ENCODE measurements at places on chromosomes 5 and 9.

DNA sequence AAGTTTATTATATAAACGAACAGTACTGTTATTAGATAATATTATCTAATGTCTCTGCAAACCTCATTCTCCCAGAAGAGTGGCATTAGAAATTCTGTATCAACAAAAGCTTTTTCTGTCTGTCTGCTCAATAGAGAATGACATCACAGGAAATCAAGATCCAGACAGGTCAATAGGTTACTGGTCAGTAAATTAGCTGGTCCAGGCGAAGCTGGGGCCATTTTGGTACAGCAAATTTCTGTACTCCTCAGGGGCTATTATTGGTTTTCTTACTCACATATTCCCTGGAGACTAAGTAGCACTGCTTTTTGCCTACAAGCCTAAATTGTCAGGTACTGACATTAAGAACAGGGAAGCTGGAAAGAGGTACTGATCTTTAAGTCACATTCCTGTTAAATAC, 80.5 kb downstream of the PLPP1 start:
- DNase-seq, result no peak

DNA sequence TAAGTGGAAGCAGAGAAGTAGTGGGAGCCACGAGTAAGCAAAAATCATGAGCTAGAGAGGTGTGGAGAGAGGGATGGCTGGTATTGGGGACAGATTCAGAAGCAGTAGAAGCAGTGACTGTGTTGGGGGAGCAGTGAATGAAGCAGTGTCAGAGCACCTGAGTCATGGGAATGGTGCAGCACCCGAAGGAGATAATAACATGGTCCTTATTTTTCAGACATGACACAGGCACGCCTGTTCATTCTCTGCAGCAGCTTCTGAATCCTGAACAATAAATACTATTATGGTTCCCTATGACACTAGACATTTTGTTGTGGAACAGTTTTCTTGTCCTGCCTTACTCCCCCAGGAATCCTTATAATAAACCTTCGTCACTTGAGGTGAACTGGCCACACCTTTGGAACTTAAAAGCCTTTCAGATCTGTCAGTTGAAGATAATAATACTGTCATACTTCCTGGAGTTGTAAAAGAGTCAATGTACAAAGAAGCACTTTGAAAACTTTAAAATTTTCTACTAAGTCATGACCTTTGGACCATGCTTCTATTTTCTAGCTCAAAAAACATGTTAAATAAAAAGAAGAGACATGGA, 7.0 kb upstream of the RASA1 start:
- peak; percentile 9 for DNase-seq

DNA sequence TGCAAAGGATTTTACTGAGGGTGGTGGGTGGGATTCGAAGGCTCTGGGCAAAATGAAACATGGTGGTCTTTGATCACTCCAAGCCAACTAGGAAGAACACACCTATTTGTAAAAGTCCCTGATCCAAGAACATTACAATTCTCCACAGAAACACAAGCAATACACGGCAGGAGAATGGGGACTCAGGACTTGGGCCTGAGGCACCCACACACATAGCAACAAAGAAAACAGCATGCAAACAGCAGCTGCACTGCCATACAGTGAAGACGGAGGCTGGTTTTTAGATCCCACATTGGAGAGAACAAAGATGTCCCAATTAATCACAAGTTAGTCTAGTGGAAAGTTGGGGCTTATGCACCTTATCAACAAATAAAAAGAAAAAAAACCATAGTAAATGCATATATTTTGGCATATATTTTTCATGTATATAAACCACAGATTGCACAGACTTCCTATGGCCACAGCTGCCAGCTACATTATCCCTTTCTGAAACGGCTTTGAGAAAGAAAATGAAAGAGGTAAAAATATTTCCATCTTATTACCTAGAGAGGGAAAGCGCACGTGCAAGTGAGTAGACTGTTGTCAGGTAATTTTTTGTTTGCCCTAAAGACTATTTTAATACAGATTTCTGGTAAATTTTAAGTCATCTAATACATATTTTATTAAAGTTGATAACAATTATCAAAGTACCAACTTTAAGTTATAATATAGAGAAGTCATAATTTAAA, 410.9 kb downstream of the BNC2 start:
- no peak for DNase-seq

DNA sequence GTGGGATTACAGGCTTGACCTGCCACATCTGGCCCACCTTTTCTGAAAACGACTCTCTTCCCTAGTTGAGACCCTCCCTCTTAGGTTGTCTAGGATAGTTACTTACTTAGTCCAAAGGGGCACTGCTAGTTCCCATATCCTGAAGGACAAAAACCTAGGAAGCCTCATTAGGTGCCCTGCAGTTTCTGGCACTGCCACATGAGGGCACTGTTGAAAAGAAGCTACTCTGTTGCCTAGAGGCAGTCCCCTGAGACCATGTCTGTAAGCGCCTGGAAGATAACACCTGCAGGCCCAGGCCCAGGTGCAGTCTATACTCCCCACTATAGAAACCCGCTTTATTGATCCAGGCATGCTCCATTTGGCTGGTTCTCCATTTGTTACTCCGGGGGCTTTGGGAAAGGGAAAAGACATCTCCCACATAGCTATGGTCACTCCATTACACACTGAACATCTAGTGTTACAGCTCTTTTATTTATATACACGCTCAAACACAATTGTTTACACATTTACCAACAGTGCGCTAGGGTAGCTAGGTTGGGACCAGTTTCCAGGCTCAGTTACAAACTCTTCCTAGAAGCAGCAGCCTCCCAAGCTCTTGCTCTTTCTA, 73.4 kb upstream of the PPARGC1B start:
- peak; percentile 51 for DNase-seq

DNA sequence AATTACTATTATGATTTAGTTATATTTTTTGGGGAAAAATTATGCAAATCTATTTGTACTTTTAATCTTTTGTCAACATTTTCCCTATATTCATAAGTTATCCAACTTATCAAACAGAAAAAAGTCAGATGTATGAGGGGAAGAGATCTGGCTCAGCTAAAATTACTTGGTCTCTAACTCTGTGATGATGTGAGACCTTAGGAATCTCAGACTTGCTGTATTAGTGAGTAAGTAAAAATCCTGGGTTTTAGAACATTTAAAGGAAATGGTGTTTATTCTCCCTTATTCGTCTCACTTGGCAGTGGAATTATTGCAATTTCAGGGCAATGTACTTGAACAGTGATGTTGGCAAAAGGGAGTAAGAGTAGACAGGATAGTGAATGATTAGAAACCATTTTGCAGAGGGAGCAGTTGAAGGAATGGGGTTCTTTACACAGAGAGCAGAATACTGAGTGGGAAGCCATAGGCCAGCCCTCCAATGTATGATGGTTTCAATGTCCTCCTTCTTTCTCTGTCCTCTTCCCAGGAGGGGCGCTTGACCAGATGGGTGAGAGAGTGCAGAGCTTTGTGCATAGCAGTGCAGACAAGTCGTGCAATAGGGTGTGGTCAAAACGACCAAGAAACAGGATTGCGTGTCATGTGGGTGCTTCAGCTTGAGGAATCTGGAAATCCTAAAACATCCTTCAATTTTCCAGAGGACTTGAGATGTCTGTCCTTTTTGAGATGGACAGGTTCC, 91.7 kb downstream of the TENT4A start:
- DNase-seq, result no peak

- DNase-seq, result no peak
These were observed 183.8 kb upstream of the PDE4D start for GRCh38 chr5:60077292-60077691.

GRCh38 chr9:95286151-95286550, 31.4 kb downstream of the FANCC start:
- DNase-seq, result no peak

DNA sequence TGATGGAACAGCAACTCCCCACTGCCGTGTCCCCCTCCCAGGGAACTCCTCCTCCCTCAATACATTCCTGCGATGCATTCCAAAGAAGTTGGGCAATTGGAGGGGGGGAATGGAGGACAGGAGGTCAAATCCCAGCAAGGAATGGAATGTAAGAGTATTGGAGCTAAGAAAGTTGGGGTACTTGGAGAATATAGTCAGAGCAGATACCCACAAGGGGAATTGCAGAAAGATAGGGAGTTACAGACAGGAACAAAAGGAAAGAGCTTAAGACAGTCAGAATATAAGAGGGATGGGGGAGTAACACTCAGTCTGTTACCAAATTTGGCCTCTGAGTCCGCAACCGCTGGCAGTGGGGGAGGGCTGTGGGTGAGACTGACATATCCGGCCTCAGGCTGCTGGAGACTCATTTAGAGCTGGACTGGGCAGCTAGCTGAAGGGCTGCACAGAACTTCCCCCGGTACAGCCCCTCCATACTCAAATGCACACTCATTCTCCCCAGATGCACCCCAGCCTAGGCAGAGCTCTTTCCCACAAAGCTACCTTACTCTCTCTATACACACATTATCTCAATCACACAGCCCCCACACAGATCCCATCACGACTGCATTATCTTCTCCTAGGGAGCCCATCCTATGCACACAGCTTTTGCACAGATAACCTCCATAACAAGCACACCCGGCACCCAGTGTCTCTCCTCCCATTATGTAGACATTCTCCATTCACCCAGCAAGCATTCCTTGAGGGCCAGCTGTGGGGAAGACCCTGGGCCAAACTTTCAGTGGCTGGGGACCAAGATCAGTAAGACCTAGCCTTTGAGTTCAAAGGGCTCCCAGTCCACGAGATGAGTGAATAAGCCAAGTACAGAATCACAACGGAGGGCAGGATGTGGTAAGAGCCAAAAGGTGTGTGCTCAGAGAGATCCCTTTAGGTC, 3.7 kb downstream of the TLN1 start:
- peak; percentile 94 for DNase-seq

DNA sequence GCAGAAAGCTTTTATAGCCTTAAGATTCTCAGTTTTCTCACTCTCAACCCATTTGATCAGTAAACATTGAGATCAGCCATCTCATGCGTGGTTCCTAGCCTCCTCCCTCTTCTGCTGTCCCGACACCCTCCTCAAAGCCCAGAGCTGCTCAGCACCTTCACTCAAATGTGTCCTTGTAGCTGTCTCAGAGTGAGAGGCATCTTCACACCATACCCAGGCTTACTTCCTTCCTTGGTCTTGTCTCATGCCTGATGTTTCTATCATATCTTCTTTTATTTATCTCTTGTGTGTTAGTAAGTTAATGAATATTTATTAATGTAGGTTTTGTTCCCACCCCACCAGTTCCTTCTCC, 72.4 kb upstream of the SNX2 start:
- no peak for DNase-seq

DNA sequence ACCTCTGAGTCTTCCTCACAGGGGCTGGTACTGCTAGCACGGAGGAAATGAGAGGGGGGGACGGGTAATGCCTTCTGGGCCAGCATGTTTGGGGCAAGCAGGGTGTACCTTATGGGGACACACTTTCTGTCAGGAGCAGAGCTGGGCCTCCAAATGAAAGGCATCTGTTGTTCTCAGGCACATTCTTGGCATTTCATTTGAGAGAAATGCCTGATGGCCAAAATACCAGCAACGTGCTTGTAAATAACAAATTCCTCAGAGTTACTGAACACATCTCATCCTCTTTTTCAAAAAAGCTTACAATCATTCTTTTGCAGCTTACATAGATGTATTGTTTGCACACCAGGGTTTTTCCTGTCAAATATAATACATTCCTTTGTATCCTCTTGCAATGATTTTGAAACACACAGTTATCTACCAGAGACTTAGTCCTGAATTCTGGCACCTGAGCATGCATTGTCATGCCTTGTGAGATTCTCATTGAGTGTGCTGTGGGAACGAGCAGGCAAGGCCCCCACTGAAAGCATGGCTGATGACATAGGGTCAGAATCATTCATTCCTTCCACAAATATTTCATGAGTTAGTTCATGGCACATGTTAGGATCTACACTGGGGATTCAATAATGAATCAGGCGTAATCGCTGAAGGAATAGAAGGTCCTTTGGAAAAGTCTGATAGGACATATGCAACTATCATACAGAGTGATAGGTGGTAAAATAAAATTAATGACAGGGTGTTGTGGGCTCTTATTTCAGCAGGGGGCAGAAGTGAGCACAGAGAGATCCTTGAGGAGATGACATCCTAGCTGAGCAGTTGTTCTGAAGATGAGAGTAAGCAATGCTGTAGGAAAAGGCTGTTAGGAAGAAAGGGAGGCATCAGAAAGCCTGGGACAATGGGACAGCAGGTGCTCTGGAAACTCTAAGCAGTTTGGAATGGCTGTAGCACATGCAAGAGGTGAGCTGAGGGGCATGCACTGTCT, 260.9 kb upstream of the TUT7 start:
- DNase-seq, result peak; percentile 29

GRCh38 chr5:96330530-96331140, 102.4 kb downstream of the PCSK1 start:
- no peak for DNase-seq

GRCh38 chr5:22319798-22320197, 533.3 kb downstream of the CDH12 start:
- DNase-seq, result no peak

DNA sequence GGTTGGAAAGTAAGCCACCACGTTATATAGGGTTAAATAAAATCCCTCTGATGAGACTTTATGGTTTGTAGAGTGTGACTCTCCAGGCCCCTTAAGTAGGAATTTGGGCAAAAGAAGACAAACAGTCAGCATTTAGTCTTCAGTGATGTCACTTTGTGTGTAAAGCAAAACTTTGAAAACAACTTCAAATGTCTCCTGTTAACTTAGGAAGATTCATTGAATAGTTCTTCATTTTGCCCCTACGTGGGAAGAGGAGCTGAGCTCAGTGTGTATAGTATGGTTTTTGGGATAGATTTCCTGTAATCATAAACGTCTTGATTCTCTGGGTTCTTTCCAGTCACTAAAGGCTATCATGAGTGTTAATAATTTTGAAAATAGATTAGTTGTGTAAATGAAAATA, 101.3 kb downstream of the GADD45G start:
- no peak for DNase-seq

- no peak for DNase-seq
These were observed 4.4 kb upstream of the FOXE1 start for GRCh38 chr9:97848480-97849237.

GRCh38 chr5:133781436-133782225, 169.3 kb upstream of the FSTL4 start:
- no peak for DNase-seq

GRCh38 chr5:28523888-28524635, 1485.7 kb upstream of the CDH9 start:
- no peak for DNase-seq

DNA sequence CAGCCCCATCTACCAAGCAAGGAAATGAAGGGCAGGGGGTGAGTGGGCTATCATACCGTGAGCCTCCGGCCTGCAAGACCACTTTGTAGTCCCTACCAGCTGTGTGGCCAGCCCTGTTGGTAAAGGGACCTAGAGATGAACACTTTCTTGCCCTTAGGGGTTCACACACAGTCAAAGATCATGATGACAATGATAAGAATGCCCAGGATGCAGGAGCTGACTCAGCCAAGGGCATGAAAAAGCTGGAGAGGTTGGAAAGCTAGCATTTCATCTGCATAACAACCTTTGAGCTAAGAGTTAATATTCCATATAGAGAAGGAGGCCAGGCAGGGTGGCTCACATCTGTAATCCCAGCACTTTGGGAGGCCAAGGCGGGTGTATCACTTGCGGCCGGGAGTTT, 19.2 kb upstream of the FGFR4 start:
- DNase-seq, result no peak

GRCh38 chr5:141851195-141851874, 26.9 kb downstream of the PCDH1 start:
- DNase-seq, result no peak

GRCh38 chr9:68981789-68982188, 32.1 kb downstream of the PRKACG start:
- peak; percentile 52 for DNase-seq
